Activated CD4-positive, alpha-beta T cell treated with anti-CD3 and anti-CD28 coated beads, Interleukin-10, Interleukin-2, amounts not matched to agents 100 ng/mL and 50 ng/mL, durations not matched to agents 16 hours and 8 hours (primary cell): ENCODE measurements at places on chromosomes 16 and 17.

DNA sequence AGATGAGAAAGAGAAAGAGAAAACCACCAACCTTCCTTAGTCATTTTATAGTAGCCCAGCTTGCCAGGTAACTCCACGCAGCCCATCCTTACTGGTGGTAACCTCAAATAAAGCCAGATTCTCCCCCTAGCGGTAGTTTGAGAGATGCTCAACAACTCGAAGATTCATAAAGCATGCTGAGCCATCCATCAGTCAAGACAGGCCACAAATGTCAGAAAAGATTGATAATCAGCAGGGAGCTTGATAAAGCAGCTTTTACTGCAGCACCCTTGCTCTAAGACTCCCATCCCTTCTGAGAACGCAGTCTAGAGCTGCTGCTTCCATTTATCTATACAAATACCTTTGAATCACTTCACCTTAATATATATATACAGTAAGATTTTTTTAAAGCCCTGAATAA lies 451.5 kb upstream of the HSBP1 start:
- DNase-seq: peak; percentile 50

DNA sequence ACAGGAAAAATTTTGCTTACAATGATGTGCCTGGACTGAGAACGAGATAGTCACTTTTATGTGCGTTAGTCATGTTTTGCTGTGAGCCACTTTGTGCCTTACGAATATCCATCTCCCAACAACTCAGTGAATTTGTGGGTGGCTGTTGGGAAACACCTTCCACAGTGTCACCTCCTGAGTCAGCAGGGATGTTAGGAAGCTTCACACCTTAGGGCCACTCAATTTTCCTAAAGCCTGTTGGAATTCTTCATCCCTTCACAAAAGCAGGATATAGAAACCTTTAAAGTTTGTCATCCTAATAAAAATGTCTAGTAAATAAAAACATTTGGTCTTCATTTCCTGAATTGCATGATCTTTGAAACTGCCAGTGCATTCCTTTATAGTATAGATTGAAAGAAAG lies 4.3 kb upstream of the KRTAP3-1 start:
- no peak for DNase-seq

- DNase-seq: peak; percentile 68
Measured at GRCh38 chr17:82230609-82231311, 1.9 kb downstream of the SLC16A3 start.

DNA sequence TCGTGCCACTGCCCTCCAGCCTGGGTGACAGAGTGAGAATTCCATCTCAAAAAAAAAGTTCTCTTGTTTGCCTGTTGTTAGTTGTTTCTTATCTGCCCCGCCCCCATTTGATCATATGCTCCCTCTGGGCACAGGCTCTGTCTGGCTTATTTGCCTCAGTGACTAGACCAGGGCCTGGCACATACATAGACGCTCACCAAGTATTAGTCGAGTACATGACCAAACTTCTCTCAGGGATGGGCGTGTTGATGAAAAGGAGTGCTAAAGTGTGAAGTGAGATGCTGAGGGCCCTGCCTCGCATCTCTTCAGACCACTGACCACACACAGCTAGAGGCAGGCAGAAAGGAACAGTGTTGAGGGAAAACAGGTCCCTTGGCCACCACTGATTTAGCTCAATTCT lies 3.3 kb upstream of the HELZ start:
- DNase-seq: no peak

DNA sequence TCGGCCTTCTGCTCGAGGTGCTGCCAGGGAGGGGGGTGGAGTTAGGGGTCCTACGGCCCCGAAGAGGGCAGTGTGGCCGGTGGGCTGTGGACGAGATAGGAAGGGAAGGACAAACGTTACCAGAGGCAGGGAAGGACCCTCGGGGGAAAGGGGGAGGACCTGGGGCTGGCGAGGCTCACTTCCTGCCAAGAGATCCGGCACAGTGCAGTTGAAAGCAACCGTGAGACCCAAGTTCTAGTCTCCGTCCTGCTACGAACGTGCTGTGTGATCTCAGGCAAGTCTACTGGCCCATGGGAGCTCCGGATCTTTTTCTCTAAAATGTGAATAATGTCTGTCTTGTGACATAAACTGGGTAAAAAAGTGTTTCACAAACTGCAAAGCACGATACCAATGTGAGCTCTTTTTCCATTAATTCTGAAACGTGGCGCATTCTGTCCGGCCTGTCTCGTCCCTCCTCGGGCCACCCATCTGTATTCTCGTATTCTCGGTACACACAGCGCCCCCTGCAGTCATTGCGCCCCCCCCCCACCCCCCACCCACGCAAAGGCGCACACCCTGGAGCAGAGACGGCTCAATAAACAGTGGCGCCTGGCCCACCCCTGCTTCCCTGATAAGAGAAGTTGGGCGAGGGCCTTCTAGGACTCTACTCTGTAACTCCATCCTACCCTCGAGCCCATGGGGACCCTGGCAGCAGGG lies 8.8 kb downstream of the CYGB start:
- no peak for DNase-seq

DNA sequence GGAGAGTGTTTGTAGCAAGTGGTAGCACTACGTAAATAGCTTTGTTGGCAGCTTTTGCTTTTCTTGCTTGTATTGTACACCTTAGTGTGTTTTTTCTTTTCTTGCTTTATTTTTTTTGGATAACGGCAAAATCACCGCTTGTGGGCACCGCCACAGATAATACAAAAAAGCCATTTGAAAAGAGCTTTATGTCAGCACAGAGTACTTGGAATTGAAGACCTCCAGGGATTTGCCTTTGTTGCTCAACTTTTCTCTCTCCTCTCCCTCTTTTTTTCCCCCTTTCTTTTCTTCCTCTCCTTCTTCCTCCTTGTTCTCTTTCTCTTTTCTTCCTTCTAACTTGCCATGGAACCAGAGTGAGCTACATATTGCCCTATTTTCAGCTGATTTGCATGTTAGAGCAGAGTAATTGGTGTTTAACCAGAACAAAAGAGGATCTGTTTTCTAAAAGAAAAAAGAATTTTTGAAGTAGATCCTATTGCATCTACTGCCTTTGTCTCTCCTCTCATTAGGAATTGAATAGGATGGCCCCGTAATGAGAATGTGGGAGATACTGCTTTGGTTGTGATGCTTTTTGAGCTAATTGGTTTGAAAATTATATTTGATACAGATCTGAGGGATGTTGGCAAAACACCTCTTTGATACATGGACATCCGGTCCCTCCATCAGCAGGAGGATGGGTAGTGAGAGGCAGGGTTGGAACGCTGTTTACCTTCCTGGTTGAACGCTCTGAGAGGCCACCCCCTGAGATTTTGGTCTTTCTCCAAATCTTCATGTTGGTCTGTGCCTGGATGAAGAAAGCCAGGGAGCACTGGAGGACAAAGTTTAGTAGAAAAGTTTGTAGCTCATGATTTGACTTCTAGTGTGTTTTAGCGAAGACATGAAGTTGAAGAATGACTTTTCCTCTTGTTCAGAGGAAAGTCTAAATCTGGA lies 85.6 kb downstream of the MSI2 start:
- no peak for DNase-seq

DNA sequence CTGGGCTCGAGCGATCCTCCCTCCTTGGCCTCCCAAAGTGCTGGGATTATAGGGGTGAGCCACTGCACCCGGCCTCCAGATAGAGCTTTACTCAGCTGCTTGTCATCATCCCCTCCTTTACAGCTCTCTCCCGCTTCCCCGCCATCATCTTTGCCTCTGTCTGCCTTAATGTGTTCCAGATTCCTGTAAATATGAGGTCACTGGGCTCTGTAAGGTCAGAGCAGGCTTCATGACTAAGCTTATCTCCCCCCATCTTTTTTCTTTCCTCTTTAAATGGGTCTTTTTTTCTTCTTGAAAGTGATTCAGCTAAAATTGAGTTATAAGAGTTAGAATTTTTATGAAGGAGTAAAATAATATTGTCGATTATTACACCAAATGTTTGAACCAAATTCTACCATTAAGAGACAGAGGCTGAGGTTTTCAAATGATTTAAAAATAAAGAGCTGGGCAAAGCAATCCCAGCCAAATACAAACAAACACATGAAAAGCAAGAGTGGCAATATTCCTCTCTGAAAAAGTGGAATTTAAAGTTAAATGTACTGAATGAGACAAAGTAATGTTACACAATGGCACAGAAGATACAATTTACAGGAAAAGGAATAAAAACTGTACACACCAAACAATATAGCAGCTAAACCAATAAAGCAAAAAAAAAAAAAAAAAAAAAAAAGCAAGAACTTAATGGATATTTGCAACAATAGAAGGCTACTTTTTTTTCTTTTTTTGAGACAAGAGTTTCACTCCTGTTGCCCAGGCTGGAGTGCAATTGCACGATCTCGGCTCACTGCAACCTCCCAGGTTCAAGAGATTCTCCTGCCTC lies 62.1 kb downstream of the CRISPLD2 start:
- DNase-seq: no peak

DNA sequence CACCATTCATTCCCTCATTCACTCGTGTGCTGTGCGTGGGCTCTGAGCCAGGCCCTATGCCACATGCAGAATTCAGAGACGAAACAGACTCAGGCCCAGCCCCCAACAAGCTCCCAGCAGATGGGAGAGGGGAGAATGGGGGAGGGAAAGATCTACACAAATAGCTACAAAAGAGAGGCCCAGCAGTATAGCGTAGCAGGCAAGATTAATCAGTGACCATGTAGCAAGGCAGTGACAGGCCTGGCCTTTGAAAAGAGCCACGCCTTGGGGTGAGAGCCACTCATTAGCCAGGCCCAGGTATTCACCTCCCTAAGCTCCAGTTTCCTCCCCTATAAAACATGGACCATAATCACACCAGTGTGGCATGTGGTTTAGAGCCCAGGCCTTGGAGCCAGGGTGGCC lies 16.4 kb upstream of the KRT19 start:
- DNase-seq: no peak

DNA sequence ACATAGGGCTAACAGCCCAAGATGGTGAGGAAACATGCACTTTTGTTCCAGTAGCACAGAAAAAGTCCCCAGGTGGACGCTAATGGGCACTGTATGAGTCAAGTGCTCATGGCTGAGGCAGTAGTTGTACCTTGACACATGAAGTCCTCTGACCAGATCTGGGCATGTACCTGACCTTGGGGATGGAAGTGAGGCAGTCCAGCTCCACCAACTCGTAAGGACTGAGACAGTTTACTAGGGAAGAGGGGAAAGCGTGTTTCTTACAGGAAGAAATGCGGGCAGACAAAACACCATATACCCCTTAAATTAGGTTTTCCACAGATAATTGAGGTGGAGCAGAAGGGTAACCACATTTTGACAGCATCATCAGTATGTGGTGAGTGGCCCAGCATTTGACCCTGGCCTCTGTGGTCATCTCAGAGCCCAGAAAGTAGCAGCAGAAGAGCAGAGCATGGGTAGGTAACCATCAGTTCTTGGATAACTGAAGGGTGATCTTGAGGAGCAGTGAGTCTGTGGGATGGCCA lies 32.4 kb upstream of the METTL9 start:
- no peak for DNase-seq

DNA sequence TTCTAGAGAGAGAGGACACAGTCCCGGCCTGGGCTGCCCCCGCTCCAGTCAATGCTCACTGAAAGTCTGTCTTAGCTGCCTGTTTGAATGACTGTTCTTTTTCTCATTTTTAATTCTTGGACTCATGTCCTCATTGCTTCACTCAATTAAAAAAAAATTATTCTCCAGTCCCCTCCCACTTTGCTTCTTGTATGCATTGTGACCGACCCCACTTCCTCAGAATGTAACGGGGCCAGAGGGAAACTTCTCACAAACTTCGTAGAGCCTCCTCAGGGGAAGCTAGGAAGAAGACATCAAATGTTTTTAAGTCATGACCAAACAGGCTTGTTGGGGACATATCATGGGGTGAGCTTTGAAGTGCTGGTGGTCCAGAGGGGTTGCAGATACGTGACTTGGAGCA lies 113.2 kb downstream of the CCDC182 start:
- no peak for DNase-seq

DNA sequence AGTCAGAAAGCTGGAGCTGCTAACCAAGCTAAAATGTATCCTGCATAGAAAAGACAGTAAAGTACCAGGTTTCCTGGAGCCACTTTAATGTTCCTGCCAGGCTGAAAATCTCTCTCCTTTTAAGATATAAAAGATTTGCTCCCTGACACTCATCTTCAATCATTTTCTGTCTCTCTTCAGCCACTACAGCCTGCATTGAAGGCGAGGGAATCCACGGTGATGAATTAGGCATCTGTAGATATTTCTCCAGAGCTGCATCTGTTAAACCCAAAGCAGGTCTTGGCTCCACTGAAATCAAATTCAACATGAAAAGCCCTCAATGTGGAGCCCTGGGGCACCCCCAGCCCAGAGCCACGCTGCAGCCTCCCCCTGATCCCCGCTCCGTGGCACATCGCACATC lies 94.7 kb upstream of the CRHR1 start:
- no peak for DNase-seq

GRCh38 chr17:65588181-65588808 lies 26.8 kb upstream of the AXIN2 start:
- DNase-seq: no peak

DNA sequence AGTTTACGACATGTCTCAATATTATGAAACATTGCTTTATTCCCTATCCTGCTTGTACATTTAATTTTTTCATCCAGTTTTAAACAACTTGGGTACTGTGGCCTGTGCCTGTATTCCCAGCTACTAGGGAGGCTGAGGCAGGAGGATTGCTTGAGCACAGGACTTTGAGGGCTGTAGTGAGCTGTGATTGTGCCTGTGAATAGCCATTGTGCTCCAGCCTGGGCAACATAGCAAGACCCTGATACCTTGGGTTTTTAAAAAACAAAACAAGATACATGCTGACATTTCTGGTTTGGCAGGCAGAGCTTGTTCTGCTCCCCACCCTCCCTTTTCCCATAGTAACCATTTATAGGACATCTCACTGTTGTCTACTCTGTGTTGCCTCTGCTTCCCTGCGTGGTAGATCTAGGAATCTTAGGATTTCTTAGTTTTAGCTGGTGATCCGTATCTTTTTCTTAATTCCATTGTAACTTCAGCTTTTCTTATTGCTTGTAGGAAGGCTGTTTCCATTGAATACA lies 35.6 kb downstream of the TENT4B start:
- no peak for DNase-seq

- DNase-seq: no peak
Measured at GRCh38 chr16:24688359-24688758, 41.1 kb upstream of the TNRC6A start.

DNA sequence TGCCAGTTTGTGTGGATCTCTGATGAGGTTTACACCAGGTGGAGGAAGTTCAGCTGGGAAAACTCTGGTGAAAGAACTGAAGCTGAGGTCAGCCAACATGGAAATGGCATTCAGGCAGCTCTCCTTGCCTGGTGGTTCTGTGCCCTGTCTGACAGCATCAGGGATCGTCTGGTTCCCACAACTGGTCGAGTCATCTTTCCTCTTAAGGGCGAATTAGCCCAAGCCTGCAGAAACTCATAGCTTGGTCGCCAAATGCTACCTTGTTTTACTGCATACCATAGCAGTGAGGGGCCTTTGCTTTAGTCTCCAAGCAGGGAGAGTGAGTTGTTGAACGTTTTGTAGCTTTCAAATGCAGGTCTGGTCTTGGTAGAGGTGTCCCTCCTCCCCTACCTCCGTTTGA lies 7.2 kb downstream of the PLCG2 start:
- DNase-seq: no peak
